ENCODE measurements at places on chromosomes 5 and 9.
A peak's percentile ranks its signal among the peaks of the same experiment; 100 is the strongest.

GRCh38 chr5:81639556-81639955, 111.3 kb downstream of the SSBP2 start:
- DNase-seq, result no peak

GRCh38 chr9:81999806-82000205, 11.2 kb downstream of the SPATA31D1 start:
- no peak for DNase-seq

- peak; percentile 5 for DNase-seq
These were observed 39.6 kb upstream of the IDNK start for GRCh38 chr9:83583151-83584014.

GRCh38 chr5:97065475-97065874, 76.9 kb downstream of the LIX1 start:
- DNase-seq, result no peak

DNA sequence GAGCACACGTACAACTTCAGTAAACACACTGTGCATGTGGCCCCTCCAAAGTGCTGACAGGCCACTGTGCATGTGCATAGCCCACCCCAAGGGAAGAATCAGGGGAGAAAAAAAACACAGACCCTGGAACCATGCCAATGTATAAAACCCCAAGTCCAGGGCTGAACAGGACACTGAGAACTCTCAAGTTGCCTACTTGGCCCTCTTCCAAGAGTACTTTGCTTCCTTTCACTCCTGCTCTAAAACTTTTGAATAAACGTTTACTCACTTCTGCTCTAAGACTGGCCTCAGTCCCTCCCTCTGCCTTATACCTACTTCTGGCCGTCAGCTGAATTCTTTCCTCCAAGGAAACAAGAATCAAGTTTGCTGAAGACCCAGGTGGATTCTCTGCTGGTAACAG, 77.7 kb upstream of the NFIB start:
- DNase-seq, result no peak

- no peak for DNase-seq
These were observed 168.9 kb downstream of the MAPKAP1 start for GRCh38 chr9:125538092-125538473.

- DNase-seq, result no peak
These were observed at the start of gene SLC28A3 for GRCh38 chr9:84340535-84340934. Gene SLC28A3 (minus strand): TSS chr9:84340758. CDS start chr9:84340633, 125 bp downstream.

GRCh38 chr5:34656001-34656699, at the start of gene RAI14:
Gene RAI14 (plus strand): TSS chr5:34656328. CDS start chr5:34686920, 30,592 bp downstream.
- DNase-seq, result peak; percentile 30

GRCh38 chr9:15401266-15401665, 21.4 kb upstream of the SNAPC3 start:
- no peak for DNase-seq

DNA sequence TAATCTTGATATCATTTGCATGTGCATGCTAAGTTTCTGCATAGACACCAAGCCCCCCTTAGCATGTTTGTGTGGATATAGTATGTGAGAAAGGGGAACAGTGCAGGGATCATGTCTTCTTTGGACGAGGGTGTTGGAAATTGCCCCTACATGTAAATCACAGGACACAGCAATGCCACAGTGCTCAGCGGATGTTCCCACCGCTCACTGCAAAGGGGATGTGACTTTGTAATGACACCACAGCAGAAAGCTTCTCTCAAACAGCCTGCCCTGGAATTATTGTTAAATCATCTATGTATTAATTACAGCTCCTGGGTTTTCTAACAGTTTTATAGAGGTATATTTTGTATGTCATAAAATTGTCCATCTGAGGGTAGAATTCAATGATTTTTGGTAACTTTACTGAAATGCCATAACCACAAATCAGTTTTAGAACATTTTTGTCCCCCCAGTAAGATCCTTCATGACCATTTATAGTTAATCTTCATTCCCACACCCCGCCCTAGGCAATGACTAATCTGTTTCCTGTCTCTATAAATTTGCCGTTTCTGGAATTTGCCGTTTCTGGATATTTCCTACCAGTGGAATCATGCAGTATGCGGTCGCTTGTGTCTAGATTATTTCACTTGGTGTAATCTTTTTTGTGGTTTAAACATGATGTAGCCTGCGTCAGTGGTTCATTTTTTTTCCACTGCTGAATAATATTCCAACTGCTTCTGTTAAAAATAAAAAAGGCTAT, 648.5 kb upstream of the WWC1 start:
- DNase-seq, result no peak

DNA sequence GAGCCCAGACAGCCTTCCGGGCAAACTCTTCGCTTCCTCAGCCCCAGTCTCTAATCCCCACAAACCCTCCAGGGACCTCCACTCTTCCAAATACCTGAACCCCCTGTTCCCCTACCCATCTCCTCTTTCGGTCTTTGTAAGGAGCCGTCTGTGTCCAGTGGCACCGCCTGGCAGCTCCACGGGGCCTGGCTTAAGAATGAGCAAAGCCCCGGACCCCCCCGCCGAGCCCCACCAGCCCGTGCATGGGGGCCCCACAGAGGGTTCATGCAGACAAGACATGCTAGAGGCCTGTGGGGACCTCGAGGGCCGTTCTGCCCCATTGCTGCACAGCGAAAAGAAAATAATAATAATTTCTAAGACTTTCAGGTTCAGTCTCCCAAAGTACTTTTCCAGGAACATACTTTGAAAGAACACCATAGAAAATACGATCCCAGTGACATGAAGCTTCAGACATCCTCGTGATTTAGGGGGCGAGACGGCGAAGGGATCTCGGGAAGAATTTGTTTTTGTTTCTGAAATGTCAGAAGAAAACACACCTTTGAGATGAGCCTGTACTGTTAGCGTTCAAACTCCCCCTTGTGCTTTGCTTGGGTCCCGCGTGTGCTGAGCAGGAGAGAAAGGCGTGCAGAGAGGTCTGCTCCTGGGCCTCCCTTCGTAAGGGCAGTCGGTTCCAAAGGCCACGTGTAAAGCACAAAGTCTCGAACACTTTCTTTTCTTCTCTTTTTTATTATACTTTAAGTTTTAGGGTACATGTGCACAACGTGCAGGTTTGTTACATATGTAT, 49.2 kb downstream of the IRX2 start:
- DNase-seq, result no peak

- DNase-seq, result no peak
These were observed 7.9 kb downstream of the IGIP start for GRCh38 chr5:140133514-140134167.

GRCh38 chr9:107755246-107755645, 265.7 kb upstream of the KLF4 start:
- DNase-seq, result no peak

- DNase-seq, result no peak
These were observed 78.6 kb downstream of the SERINC5 start for GRCh38 chr5:80177236-80177635.

- no peak for DNase-seq
These were observed 197.0 kb downstream of the PCSK1 start for GRCh38 chr5:96236051-96236450.

GRCh38 chr9:21001581-21001980, 29.9 kb downstream of the HACD4 start:
- no peak for DNase-seq

DNA sequence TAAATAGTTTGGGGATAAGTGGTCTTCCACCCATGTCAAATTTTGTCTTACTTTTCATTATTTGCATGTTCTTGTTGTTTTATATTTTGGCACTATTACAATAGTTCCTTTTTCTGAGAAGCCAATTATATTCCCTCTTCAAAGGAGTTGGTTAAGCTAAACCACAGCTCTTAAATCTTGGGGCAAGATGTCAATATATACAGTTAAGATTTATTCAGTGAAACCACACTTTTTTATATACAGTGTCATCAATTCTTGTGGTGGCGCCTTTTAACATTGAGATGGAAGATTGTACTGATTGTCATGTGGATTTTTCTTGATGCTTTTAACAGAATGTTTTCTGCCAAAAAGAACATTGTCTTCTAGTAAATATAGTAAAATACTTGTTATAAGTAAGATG, 104.1 kb downstream of the MTREX start:
- no peak for DNase-seq

- no peak for DNase-seq
These were observed 69.9 kb downstream of the ADGRV1 start for GRCh38 chr5:90628492-90628891.

GRCh38 chr9:90847971-90848370, 46.4 kb downstream of the SYK start:
- no peak for DNase-seq

All from CMK (cell line).